Right lung (tissue), 10 donors: ENCODE measurements at places on chromosomes 1 and 21. TPM values are rescaled to one million over a fixed set of nuclear protein-coding genes. Genes with fewer than 3 reads are reported as not detected.

DNA sequence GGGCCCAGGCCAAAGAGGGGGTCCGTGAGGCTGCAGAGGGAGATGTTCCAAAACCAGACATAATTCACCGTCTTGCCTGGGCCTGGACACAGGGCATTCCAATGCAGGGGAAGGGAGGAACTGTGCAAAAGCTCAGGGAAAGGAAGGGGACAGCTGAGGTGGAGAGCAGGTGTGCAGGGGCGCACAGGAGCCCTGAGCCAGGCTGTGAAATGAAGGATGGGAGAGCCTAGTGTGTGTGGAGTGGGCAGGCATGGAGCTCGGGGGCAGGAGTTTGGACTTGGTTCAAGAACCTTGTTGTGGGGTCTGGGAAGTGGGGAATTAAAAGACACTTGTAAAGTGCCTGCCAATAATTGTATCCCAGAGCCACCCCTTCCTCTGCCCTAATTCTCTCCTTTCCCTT lies 2.3 kb downstream of the TNNI1 start:
- DNase-seq: no peak

Gene MTF1
- 9.6 TPM for polyA plus RNA-seq

DNA sequence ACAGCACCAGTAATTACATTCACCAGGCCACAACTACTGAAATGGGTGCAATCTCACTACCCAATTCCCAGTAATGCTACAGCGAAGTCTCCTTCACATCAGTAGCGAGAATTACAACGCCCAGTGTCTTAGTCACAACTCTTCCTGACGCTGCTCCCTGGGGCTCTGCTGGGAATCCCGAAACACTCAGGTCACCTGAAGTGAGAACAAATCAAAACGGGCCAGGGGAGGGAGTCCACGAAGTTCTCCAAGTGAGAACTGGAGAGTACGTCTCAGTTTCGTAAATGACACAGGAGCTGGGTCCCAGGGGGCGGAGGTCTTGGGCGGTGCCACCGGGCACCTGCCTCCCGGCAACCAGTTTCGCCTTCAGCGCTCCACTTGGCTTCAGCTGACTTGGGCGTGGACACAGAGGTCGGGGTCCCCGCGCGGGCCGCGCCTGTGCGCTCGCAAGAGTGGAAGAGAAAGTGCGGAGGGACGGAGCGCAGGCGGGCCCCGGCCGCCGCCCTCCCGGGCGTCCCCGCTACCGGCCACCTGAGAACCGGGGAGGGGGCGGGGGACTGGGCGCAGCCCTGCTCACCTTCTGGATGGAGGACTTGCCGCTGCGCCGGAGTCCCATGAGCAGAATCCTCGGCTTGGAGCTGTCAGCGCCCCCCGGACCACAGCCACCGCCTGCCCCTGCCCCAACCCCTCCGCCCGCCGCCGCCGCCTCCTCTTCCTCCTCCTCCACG lies 575 bp downstream of the RRAGC start:
- DNase-seq: peak; percentile 30

Gene LRRC53
- not detected for polyA plus RNA-seq

Gene TSPAN1
- 7.6 TPM for polyA plus RNA-seq

Gene FLAD1
- 27.1 TPM for polyA plus RNA-seq

DNA sequence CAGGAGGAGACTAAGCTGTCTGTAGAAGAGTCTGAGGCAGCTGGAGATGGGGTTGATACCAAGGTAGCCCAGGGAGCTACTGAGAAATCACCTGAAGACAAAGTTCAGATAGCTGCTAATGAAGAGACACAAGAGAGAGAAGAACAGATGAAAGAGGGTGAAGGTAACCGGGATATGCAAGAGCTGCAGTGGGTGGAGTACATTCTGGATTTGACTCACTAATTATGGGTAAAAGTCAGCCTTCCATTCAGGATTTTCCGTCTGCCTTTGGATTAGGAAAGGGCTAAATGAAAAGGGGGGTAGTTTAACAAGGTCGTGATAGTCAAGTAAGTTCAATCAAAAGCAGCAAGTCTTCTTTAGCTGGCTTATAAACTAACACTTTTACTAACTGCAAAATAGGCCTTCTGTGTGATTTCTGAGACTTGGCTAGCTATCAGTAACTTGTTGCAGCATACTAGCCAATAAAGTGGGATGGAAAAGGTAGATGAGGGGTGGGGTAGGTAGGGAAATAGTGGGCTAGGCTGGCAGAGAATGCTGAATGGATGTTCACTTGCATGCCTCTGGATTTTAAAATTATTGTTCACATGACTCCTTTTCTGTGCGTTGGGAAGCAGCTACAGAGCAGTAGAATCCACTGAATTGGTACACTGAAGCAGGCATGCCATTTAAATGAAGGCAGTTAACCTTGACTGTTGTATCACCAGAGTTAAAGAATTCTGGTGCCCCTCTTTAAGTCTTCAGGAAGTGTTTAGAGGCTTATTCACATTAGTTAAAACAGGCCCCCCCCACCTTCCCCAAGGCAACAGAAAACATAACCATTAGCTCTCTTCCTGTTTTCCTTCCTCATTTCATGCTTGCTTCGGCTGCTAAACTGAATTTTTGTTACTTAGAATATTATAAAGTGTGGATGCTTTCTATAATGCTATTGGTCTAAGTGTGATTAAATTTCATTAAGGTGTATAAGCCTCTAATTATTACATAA lies 15.4 kb downstream of the CCDC17 start:
- DNase-seq: no peak

- DNase-seq: no peak
Measured at GRCh38 chr1:31576743-31577455, 584 bp downstream of the TINAGL1 start.

- DNase-seq: no peak
Measured at GRCh38 chr21:29025328-29025713, 853 bp downstream of the USP16 start.

DNA sequence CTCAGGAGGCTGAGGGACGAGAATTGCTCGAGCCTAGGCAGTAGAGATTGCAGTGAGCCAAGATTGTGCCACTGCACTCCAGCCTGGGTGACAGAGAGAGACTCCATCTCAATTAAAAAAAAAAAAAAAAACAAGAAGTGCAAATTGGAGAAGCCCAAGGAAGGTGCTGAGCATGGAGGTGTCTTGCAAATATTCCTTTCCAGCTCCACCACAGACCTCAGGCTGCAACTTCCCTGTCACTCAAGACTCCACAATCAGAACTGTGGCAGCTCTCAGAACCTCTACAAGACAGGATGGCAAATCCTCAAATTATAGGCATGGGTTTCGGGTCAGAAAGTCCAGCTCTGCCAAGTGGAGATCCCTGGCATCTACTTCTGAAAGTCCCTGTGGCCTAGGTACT lies 104.4 kb upstream of the TIAM1 start:
- no peak for DNase-seq

DNA sequence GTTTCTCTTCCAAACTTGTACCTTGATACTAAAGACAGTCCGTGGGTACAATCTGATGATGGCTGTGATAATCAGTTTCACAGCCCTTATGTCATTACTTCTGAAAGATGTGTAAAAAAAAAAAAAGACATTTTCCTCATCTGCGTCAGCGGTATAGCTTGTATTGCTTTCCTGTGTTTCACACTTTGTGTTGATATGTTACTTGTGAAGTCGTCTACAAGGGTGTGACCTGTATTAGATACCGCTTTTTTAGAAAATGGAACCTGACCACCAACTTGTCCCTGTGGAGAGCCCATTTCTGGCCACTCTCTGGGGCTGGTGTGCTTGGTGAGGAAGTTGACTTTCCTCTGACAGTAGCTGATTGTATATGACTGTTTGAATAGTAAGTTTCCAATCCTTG lies 50.5 kb downstream of the PEX14 start:
- no peak for DNase-seq

DNA sequence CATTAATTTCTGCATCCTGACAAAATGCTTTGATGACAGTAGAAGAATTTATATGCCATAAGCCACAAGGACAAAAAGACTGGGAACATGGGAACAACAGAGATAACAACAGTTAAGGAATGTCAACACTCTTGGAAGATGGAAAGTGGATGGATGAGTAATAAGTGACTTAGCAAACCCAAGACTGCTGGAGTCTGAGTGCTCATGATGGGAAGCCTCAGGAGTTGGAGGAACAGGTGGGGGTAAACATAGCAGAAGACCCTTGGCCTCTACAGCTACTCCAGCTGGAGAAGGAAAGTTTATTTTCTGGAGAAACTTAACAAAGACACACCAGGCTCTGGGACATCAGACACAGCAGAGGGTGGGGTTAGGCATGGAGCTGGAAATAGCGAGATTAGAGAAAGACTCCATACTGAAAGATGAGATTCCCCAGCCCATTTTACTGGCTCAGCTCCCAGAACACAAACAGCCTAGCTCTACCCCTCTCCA lies 13.6 kb downstream of the G0S2 start:
- no peak for DNase-seq

DNA sequence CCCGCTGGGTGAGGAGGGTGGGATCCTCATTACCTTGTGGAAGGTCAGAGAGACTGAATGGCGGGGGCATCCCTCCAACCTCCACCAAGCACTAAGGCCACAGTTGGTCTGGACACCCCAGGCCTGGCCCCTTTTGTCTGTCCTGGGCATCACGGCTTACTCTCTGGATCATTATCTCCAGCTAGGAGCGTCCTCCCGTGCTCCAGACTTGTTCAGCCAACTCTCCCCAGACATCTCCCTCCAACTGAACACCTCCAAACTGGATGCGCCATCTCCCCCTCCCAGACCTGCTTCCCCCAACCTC lies 7.3 kb upstream of the GJB5 start:
- DNase-seq: no peak

- no peak for DNase-seq
Measured at GRCh38 chr1:231800108-231800507, 173.5 kb downstream of the DISC1 start.

DNA sequence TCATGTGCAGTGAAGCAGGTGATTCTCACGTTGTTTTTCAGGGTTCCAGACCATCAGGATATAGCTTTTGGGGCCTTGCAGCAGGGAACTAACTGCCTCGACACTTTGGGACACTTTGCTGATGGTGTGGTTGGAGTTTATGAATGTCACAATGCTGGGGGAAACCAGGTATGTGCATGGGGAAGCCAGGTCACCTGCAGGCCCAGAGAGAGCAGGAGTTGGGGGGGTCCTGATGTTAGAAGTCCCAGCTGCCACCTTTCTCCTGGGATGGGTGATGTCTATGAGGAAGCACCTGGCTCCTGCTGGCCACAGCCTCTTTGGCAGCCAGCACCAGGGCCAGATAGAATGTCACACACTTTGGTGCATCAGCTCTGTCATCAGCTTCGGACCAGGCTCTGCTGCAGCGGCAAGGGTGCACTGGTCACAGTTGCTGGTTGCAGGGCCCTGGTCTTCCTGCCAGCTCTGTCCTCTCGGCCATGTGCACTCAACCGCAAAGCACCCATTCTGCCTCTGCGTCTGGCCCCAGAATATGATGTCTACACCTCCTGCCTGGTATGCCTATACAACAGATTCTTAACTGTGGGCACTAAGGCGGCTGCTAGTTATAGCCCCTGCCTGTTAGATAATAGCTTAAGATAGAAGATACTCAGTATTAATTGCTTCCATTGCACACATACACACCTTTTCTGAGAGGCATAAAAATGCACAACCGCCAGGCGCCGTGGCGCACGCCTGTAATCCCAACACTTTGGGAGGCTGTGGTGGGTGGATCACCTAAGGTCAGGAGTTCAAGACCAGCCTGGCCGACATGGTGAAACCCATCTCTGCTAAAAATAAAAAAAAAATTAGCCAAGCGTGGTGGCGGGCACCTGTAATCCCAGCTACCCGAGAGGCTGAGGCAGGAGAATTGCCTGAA lies 160.7 kb downstream of the PGBD5 start:
- DNase-seq: no peak

GRCh38 chr1:113976609-113977278 lies 2.5 kb upstream of the OLFML3 start:
- no peak for DNase-seq

Gene COA6
- polyA plus RNA-seq: 30.8 TPM
